Activated T-cell treated with anti-CD3 and anti-CD28 coated beads for 24 hours (primary cell): ENCODE measurements at places on chromosomes 16 and 17.

GRCh38 chr17:15240644-15241043 is 24.5 kb downstream of the PMP22 start:
- no peak for DNase-seq

GRCh38 chr17:44307387-44308186 is 814 bp upstream of the RUNDC3A start:
- no peak for DNase-seq

GRCh38 chr17:40522250-40522960 is 21.0 kb upstream of the TNS4 start:
- DNase-seq, result no peak

GRCh38 chr17:6024576-6024975 is 45.6 kb upstream of the WSCD1 start:
- DNase-seq, result no peak

GRCh38 chr16:62254372-62254771 is 218.1 kb upstream of the CDH8 start:
- no peak for DNase-seq
